B cell (primary cell): ENCODE measurements at places on chromosomes 6 and 20. TPM values are rescaled to one million over a fixed set of nuclear protein-coding genes. Genes with fewer than 3 reads are reported as not detected.

Gene MLN
- not detected in 2 replicates for total RNA-seq

Gene GLP1R
- not detected in 2 replicates for total RNA-seq

Gene CGAS
- total RNA-seq, result 20.0 and 24.7 TPM in 2 replicates

Gene TMEM14A
- total RNA-seq, result 5.9 and 9.5 TPM in 2 replicates

Gene DLK2
- 0.58 TPM in 1 of 2 replicates, not detected in the other for total RNA-seq

Gene BLOC1S5
- total RNA-seq, result 16.0 and 18.8 TPM in 2 replicates

Gene SIGLEC1
- total RNA-seq, result 0.15 TPM in 2 replicates

Gene ADGRF5
- total RNA-seq, result not detected in 2 replicates

Gene PGC
- total RNA-seq, result not detected in 2 replicates

Gene CST2
- not detected in 2 replicates for total RNA-seq

Gene RBL1
- 25.5 and 27.8 TPM in 2 replicates for total RNA-seq

Gene EPPIN
- not detected in 2 replicates for total RNA-seq

- peak; percentile 37 for DNase-seq
Measured at GRCh38 chr6:57021086-57021720, 25.3 kb upstream of the KIAA1586 start.

DNA sequence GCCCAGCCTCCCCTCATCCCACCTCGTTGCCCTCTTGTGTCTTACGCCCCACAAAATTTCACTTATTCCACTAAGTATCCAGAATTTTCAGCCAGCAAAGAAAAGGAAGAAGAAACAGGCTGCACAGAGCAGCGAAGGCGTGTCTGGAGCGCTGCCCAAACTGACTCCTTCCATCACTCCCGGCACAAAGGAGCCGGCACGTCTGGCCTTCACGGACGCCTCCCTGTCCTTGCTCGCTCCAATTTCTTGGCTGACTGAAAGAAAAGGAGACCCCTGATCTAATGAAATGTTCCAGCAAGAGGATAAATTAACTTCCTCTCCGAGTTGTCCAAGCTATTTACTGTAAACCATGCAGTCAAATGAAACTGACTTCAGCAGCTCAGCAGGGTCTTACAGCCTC lies 152.3 kb upstream of the CDH4 start:
- DNase-seq, result no peak

- no peak for DNase-seq
Measured at GRCh38 chr20:834151-834746, 734 bp downstream of the FAM110A start.

DNA sequence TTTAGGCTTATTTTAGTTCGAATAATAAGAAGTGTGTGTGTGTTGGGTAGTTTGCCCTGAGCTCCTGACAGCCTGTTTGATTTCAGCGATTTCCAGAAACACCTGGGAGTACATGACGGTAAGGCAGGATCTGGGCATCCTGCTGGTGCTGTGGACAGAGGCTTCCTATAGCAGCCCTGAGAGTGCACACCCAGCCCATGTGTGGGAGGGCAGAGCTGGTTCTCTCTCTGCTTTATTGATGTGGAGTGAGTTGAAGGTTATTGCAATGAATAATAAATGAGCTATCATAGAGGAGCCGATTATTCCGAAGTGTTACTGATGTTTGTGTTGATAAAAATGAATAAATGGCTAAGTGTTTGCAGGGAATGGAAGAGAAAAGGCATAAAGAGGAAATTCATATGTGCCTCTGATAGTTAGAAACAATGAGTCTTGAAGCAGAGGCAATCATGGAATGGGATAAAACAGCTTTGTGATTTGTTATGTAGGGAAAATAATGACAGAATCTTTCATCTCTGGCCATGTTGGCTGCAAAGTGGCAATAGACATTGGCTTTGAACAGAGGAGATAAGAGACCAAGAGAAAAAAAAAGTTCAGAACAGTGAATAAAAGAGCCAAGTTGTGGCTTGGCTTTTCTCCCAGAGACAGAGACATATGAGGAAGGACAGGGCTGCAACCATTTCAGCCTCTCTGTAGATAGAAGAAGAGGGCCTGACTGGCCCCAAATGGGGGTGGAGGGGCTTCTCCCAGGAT lies 166.2 kb upstream of the CHD6 start:
- DNase-seq, result no peak

GRCh38 chr6:28871335-28872156 lies 52.2 kb downstream of the TRIM27 start:
- DNase-seq, result no peak

DNA sequence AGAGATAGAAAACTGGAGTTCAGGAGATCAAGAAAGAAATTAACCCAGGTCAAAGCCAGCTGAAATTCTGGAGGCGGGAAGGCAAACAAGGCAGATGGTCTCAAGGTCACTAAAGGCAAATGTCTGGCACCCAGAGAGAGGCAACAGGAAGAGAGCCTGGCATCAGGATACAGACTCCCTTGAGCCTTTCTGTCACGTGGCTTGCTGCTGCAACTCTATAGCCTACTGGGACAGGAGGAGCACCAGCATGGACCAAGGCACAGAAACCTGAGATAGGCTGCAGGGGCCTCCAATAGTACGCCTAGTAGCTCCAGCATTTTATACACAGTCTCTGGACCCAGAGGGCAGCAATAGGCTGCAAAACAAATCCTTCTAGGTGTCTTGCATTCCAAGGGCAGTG lies 75.1 kb downstream of the SEL1L2 start:
- no peak for DNase-seq

- no peak for DNase-seq
Measured at GRCh38 chr6:84282550-84282949, 55.1 kb upstream of the CEP162 start.

DNA sequence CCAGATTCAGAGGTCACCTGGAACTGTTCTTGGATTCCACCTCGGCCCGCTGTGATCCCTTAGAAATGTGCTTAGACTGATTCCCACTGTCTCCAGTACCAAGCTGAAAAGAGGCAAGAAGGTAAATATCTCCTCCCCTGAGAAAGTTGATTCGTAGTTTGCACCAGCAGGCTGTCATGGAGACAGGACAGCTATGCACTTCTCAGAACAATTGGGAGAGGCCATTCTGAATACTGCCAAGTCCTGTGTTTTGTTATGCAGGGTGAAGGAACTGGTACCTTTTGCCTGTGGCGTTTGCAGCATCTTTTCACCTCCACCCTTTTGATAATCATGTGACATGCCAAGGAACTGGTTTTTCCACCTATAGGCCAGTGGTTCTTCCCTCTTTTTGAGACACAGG lies 58.2 kb upstream of the RNGTT start:
- DNase-seq, result no peak

DNA sequence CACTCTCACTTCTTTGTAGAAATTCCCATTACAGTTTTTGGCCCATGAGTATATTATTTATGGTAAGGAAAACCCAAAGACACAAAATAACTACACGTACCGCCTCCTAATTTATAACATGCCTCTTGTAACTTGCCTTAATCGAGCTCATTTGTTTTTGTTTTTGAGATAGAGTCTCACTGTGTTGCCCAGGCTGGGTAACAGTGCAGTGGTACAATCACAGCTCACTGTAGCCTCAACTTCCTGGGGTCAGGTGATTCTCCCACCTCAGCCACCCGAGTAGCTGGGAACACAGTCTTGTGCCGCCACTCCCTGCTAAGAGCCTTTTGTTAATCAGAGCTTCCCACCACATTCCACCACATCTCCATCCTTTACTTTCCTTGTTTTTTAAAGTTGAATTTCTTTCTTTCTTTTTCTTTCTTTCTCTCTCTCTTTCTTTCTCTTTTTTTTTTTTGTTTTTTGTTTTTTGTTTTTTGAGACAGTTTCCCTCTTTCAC lies 15.5 kb downstream of the ASIP start:
- DNase-seq, result no peak

DNA sequence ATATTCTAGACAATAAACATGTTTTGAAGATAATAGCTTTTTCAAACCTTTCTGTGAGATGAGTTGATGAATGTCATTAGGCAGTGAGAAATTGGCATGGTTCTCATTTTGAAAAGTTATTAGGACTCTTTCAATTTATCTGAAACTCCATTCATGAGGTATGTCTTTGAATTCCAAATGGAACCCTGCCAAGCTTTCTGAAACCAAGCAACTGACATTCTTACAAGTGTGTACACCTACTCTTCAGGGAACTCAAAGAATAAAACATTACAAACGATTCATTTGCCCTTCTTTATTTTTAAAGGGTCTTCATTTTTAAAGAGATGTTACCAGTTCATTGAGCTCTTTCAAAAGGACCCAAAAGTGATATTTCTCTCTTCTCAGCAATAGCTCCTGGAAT lies 2.1 kb upstream of the TRDN start:
- no peak for DNase-seq

DNA sequence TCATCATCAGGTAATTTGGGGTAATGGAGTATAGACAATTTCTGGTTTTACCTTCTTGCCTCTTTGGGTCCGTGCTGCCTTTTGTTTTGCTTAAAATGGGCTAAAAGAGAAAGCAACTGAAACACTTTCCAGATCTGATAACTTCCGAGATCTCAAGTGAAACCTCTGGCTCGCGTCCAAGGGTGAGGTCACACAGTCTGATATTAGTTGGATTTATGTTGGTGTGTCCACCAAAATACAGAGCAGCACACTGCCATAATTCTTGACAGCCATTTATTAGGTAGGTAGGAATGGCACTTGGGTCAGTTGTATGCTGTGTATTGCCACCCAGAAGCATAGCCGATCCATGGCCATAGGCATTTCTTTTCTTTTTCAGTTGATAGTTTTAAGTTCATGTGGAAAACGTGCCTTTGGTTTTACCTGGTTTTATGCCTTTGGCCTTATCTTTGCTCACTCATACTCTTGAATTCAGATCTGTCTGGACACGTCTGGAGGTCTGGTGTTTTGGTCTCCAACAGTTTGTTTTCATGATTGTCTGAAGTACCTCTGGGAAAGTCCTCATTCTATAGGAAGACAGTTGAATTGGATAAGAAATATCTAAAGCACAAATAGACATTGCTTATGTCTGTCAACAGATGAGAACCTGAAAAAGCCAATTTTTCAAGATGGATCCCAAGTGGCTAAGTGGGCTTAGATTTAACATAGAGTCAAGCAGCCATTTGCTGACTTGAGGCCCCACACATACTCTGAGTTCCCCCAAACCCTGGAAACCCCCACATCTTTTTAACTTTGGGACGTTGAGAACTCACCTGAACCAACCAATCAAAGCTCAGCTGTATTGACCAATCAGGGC lies 320.8 kb downstream of the SOX4 start:
- no peak for DNase-seq

DNA sequence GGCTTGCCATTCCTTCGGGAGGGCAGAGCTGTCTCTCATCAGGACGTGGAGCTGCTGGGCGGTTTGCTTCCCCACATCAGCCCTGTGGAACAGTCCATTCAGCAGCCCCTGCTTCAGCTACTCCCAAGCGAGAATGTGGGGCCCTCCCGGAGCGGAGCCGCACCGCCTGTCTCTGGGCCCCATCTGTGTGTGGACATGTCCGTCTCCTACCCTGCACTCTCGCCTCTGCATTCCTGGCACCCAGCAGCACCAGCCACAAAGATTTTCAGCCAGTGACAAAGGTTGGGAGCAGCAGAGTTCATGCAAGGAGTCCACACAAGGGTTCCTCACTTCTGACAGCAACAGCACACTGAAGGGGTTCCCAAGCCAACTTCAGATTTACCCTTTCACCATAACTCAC lies 29.0 kb upstream of the SLC22A1 start:
- DNase-seq, result no peak

- no peak for DNase-seq
Measured at GRCh38 chr6:129860908-129861665, at the start of gene TMEM244. TSS of gene TMEM244 (minus strand) at chr6:129861315. CDS start at chr6:129861188, 127 bp downstream.

GRCh38 chr6:84417260-84417659 lies 189.8 kb upstream of the CEP162 start:
- no peak for DNase-seq

GRCh38 chr20:18359854-18360253 lies 71.5 kb downstream of the ZNF133 start:
- DNase-seq, result no peak
